ENCODE measurements at places on chromosomes 16 and 17.

GRCh38 chr17:7884581-7885366 lies 3.8 kb upstream of the CHD3 start:
- DNase-seq, result no peak

- DNase-seq, result no peak
These were observed 7.1 kb downstream of the CYB5D2 start for GRCh38 chr17:4150096-4150495.

DNA sequence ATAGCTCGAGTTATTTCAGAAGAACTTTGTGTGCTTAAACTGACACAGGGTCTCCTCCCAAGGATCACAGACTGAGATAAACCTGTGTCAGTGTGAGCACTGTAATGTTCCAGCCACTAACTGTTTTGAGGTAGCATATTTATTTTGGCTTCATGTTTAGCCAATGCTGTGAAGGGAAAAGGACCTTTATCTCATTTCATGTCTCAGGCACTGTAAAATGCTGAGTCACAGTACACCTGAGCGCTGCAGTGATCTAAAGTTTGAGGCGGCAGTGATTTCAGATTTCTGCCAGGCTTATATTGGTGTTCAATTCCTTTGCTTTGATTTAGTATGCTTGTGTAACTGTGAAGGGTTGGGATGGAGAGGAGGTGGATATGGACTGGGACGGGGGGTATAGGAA lies 3.1 kb upstream of the DNAJA2 start:
- DNase-seq, result no peak

DNA sequence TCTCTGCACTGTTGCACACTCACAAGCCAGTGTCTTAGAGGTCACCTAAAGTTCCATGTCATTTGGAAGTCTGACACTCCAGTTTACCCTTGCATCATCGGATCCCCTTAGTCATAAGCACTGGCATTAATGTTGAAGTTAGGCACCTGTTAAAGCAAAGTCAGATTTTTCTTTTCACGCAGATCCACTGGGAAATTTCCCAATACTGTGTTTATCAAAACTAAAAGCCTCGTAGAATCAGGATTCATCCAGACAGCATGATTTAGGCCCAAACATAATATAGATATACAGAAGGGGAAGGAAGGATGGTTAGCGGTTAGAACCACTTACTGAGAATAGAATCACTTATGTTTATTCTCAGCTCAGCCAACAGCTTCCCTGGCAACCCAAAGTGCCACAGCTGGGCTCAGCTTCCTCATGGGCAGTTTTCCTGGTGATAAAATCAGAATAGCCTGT lies 30.1 kb upstream of the HAPSTR1 start:
- DNase-seq, result peak; percentile 68

- no peak for DNase-seq
These were observed 56.8 kb upstream of the HS3ST2 start for GRCh38 chr16:22757202-22757601.

DNA sequence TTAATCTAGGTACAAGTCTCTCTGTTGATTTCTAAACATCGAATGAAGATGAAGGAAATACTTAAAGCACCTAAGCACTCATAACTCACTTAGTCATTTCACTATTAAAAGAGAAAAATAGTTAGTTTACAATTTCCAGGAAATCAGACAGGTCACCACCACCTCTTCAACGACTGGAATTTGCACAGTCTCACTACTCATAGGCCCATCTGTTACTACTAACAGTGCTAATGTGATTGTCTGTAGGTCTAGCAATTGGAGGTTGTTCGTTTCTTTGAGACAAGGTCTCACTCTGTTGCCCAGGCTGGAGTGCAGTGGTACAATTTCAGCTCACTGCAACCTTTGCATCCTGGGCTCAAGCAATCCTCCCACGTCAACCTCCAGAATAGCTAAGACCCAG lies 444.6 kb downstream of the MAF start:
- no peak for DNase-seq

DNA sequence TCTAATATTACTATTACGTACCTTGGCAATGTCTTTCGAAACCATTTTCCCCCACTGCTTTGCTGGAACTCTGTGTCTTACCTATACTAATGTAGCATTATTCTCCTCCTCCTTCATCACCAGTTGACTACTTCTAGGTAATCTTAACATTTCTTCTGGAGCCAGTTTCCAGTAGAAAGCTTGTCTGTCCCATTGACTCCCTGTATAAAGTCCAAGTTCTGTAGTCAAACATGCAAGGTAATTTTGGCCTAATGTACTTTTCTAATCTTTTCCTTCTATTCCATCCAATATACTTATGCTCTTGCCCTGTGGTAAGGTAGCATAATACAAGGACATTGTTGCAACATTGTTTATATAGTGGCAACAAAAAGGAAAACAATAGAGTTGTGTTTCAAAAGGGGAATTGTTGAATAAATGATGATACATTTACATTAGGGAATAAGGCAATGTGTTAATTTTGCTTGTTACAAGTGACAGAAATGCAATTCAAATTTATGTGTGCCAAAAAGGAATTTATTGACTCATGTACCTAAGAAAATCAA lies 27.9 kb downstream of the OMG start:
- no peak for DNase-seq

DNA sequence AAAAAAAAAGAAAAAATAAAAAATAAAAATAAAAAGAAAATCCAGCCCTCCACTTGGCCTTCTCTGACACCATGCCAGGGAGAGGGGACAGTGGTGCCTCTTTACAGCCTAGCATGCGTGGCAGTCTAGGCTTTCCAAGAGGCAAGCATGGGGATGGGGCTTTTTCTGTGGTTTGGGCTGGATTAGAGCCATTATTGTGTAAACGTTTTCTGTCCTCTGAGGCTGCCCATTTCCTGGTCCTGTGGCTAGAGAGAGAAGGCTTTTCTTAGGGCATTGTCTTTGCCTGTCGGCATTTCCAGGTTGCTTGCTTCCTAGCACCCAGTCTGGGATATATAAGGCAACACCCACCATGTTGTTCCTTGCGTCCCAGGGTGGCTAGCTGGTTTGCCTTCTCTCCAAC lies 2.7 kb upstream of the DHRS7B start:
- no peak for DNase-seq

DNA sequence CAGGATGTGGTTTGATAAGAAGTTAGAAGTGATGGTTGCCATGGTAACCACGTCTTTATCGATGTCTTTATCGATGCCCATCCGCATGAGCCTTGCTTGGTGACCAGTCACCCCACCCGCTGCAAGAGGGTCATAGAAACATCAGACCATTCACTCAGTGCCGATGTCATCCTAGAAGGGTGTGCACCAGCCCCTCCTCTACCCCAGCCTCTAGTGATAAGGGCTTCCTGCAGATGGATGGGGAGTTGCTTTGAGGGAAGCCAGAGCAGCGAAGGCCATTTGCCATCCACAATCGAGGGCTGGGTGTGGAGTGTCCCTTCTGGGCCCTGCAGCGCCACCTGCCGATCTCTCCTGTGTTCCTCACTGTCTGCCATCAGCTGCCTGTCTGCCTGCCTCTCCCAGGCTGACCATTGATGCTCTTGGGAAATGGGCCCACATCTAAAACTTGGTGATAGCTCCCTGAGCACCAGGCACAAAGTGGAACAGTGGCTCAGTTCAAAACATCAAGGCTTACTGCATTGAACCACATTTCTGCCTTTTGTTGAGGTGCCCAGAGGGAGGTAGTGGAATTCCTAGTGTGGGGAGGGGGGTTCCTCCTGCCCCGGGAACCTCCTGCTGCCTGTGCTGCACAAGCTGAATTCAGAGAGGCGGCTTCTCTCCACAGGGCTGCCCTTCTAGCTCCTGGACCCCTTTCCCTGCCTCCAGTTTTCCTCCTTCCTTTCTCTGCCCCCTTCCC lies 8.9 kb downstream of the CALB2 start:
- DNase-seq, result peak; percentile 26

DNA sequence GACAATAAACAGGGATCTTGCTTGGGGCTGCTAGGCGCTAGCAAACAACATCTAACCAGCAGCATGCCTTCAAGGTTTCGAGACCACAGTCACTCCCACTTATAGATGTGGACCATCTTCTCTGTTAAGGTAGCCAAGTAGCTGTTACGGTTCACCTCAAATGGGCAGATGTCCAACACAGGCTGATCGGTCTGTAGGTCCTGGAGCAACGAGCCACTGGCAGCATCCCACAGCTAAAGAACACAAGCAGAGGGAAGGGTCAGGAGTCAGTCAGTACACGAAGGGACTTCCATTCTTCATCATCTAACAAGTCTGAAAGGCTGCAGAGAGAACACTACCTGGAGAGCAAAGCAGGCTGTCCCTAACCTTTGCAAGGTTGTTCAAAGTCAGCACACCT lies 16.9 kb upstream of the GLG1 start:
- no peak for DNase-seq

DNA sequence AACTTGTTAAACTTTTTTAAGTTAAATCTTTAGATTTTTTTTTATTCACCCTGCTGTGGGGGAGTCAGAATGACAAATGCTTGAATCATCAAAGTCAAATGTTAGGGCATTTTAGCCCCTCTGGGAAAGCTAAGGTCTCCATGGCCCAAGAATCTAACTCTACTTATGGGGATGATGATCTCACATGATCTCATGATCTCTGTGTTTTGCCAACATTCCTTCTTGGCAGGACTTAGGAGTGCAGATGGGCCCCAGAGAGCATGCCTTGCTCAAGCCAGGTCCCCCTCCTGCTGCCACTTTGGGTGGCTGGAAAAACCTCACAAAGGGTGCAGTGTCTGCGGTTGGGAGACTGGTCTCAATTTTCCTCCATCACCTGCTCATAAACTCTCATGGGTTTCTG lies 108.6 kb downstream of the PRKCB start:
- no peak for DNase-seq

- peak; percentile 17 for DNase-seq
These were observed 509 bp upstream of the ATAD5 start for GRCh38 chr17:30831257-30831656.

Measured in LHCN-M2 (cell line).